H7 (cell line): ENCODE measurements at places on chromosomes 12 and 14.

GRCh38 chr12:49200919-49201594 lies 12.2 kb upstream of the TUBA1A start:
- DNase-seq = no peak

DNA sequence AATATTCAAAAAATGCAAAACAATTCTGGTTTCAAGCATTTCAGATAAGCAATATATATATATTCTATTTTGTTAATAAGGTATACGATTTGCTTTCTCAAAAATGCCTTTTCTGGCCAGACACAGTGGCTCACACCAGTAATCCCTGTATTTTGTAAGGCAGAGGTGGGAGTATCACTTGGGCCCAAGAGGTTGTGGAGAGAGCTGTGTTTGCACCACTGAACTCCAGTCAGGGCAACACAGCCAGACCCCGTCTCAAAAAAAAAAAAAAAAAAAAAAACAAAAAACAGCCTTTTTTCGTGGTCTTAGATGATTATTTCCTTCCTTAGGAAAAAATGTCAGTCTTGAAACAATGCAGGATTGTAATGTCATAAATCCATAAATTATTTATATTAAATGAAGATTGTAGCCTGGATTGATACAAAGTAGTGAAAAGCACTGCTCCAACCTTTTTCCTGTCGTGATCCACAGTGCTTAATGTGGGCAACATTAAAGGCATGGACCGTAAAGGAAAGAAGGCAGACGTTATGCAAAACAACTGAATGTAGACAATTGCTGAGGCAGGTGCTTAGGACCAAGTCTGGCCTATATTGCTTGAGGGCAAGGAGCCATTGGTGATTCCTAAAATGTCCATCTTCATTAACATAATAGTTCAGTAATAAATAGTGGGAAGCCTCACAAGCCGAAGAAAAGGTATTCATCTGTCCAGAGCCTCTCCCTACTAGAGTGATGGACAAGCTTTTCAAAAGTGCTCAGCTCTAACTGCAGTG lies 36.8 kb downstream of the RAD52 start:
- DNase-seq = no peak

DNA sequence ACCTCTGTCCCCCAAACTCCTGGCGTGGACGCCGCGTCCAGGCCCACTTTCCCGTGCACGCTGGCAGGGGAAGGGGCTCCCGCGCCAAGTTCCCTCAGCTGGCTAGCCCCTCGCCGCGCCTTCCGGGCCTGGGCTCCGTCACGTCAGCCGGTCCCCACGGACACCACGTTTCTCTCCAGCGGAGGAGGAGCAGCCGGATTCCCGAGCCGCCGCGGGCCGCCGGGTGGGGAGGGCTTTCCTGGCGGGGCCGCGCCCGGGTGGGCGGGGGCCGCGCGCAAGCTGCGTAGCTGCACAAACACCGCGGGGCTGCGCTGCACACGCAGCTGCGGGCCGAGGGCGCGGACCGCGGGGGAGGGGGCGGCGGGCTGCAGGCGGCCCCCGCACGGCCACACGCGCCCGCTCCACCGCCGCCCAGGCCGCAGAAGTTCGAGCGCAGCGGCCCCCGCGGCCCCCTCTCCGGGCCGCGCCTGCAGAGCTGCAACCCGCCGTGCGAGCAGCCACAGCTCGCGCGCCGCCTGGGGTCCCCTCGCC lies 45.1 kb upstream of the PNMA1 start:
- peak; percentile 80 for DNase-seq

- DNase-seq = no peak
Observed at GRCh38 chr12:2348482-2348852, 295.7 kb downstream of the CACNA1C start.

DNA sequence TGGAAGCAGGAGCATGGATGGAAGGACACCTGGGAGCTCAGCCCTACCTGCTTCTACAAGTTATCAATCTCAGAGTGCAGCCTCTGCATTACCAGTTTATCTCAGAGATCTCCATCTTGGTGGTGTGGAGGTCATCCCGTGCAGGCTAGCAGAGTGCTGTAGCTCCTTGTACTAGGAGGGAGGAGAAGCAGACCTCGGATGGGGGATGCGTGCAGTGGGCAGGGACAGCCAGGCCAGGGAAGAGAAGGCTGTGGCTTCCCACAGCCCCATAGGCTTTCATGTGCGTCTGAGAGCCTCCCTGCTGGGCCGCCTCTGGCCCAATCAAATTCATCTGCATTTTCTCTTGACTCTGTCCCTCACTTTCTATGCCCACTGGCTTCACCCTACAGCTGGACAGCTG lies 8.8 kb upstream of the KRT82 start:
- DNase-seq = no peak

DNA sequence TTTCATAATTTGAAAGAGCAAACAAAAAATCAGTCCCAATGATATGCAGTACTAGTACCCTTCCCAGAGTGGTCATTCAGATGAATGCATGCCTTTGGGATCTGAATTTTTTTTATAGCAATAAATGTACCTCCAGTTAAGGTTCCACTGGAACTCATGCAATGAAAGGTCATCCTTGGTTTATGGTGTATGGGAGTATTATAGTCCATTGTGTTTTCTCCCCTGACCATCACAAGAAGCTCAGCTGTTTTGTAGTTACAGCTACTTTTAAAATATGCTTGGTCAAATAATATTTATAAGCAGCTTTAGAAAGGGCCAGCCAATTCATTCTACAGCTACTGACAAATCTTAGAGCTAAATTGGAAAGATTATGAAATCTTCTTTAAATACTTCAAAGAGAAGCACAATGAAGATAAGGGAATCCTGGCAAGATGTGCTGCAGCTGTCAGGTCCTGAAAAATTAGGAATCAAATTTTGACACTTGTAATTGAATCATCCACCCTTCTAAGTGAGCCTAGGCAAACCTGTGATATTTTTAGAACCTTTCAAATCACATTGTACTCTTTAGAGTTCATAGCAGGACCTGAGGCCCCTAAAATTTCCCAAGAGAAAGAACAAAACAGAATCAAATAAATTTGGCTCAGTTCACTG lies 46.5 kb downstream of the IFT81 start:
- DNase-seq = no peak

DNA sequence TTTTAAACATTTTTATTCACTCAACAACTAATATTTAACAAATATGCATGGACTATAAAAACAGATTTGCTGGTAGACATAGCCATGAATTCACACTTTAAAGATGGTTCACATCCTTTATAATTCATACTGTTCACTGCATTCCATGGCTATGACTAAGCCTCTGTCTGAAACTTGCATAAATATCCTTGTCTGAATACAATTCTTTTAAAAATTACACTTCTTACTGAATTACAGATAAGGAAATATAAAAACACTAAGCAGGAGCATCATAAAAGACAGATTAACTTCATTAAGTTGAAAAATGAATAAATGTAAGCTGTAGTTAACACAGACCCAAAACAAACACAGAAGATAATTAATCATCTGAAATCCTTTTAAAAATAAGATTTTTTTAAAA lies 53.8 kb downstream of the GXYLT1 start:
- DNase-seq = no peak

DNA sequence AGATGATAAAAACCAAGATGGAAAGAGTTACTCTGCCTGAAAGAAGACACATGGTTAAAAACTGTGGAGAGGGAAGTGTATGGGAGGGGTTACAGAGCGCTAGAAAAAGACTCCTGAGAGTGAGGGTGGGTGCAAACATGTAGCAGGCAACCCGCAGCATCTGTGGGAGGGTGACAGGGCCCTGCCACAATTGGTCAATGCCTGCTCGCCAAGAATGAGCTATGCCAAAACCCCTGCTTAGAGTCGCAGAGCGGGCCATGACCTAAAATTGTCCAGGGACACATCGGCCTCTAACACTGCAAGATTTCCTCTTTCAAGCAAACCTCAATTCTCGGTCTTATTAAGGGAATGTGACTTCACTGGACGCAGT lies 700 bp downstream of the PRKAG1 start:
- no peak for DNase-seq

- DNase-seq = peak; percentile 36
Observed at GRCh38 chr14:97581016-97581415, 783.8 kb downstream of the VRK1 start.

- DNase-seq = no peak
Observed at GRCh38 chr12:32754111-32754510, 1.6 kb downstream of the YARS2 start.

- DNase-seq = no peak
Observed at GRCh38 chr12:12992418-12993130, 7.5 kb downstream of the HEBP1 start.

- DNase-seq = no peak
Observed at GRCh38 chr14:91835197-91835919, 32.0 kb downstream of the TC2N start.

DNA sequence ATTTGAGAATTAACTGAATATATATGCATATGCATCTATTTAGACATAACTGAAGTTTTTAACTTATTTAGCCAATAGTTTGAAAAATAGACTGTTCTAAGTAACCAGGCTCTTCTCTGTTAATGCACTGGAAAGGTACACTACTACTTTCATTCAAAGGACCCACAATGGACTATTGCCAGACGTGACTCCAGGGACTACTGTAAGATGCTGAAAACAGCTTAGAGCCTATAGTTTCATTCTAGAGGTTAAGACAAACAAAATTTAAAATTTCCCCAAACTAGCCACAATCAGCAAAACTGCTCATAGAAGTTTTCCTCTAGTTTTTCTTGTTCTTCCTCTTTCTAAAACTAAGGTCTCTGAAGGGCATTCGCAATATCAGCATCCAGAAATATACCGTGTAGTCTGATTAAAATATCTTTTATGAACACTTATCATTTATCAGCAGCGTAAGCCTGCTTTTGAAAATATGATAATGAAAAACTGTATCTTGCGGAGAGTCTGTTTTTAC lies 10.4 kb downstream of the APPL2 start:
- DNase-seq = no peak

DNA sequence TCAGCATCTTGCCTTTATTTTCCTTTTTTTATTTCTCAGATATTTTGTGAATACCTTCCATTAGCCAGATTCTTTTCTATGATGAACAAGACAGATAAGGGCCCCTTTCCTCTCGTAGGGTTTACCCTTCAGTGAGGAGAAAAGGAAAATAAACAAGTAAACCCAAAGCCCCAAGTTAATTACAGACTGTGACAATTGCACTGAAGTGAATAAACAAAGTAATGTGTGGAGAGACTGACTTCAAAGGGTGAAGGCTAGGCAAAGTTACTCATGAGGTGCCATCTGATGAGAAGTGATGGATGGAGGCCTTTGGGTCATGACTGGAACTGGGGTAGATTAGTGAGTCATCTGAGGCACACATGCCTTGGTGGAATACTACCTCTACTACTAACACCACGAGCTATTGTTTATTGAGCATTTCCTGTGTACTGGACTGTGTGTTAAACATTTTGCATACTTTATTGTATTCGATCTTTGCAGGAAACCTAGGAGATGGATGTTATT lies 143.4 kb upstream of the PRICKLE1 start:
- DNase-seq = no peak

- DNase-seq = peak; percentile 92
Observed at GRCh38 chr12:94149119-94149780, 873 bp downstream of the PLXNC1 start.
